Upper lobe of right lung (tissue), 1 donor: ENCODE measurements at places on chromosomes 1 and 21. TPM values are rescaled to one million over a fixed set of nuclear protein-coding genes. Genes with fewer than 3 reads are reported as not detected.

DNA sequence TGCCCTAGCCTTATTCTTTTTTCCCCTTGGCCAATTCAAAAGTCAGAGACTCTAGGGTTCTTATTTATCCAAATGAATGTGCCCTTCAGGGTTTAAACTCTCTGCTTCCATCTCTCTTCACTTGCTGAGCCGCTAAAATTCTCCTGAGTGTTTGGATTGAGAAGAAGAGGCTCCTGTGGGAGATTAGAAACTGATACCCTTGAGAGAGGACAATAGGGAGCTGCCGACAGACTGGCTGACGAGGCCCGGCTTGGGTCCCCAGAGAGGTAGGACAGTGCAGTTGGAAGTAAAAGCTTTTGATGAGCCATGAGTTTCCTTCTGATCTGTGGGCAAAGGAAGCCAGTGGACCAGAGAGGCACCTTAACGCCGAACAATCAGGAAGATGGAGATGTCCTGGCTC lies 41.3 kb upstream of the UBE2U start:
- DNase-seq: no peak

Gene AJAP1
- 0.52 TPM for total RNA-seq

Gene CLIC6
- 12.3 TPM for total RNA-seq

DNA sequence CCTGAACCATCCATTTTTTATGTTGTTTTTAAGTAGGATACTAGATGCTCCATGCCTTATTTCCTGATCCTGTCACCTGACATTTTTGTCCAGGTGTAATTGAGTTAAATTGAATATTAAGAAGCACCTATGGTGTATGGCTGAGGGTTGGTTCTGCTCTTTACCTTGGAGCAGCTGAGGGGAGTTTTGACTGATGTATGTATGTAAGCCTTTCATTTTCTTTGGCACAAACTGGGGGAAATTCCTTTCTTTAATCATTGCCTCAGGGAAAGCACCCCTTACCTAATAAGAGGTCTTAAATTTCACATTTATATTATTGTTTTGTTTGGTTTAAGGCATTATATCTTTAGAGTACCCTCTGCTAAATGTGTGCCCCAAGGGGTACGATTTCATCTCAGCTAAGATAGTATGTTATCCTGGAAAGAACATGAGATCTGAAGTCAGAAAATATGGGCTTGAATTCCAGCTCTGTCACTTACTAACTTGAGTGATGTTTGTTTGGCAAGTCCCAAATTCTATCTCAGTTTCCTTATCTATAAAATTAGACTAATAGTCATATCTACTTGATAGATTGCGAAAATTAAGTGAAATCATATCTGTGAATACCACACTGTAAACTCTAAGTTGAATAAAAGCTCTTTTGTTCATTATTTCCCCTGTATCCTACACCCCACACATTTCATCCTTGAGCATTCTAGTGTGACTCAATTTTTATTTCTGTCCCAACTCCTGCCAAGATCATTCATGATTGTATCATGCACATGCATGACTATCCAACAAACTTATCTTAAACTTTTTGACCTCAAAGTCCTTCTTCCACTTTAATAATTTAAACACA lies 57.7 kb upstream of the NUF2 start:
- DNase-seq: no peak

Gene AIRE
- total RNA-seq: not detected

DNA sequence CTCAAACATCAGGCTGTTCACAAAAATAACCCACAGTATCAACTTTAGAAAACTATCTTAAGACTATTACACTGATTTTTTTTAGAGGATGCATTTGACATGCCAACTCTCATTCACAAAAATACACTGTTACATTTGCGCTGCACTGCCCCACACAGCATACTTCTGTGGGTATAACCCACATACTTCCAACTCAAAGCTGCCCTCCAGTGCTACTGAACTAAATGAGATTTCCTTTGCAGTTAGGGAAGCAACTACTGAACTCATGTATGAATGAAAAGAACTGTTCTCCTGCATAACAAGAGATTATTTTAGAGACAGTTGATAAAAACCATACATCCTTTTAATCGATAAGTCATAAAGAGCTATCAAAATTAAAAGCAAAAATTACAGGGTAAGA lies 25.8 kb upstream of the GADD45A start:
- no peak for DNase-seq

DNA sequence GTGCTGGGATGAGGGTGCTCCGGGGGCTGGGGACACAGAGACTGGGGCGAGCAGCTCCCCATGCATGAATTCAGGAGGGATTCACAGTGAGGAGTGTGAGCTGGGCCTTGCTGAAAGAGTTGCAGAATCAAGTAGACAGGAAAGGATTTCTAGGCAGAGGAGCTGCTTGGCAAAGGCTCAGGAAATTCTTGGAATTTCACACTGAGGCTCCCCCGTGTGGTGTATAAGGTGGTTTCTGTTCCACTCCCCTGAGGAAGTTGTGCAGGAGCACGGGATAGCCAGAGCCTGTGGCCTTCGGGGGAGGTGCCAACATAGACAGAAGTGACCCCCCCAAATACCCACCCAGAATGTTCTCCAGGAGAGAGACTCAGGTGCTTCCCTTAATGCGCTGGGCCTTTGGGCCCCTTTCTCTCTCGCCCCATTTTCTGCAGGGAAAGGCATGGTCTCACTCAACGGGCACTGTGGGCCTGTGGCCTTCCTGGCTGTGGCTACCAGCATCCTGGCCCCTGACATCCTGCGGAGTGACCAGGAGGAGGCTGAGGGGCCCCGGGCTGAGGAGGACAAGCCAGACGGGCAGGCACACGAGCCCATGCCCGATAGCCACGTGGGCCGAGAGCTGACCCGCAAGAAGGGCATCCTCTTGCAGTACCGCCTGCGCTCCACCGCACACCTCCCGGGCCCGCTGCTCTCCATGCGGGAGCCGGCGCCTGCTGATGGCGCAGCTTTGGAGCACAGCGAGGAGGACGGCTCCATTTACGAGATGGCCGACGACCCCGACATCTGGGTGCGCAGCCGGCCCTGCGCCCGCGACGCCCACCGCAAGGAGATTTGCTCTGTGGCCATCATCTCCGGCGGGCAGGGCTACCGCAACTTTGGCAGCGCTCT lies 58.5 kb upstream of the ACTL8 start:
- no peak for DNase-seq

DNA sequence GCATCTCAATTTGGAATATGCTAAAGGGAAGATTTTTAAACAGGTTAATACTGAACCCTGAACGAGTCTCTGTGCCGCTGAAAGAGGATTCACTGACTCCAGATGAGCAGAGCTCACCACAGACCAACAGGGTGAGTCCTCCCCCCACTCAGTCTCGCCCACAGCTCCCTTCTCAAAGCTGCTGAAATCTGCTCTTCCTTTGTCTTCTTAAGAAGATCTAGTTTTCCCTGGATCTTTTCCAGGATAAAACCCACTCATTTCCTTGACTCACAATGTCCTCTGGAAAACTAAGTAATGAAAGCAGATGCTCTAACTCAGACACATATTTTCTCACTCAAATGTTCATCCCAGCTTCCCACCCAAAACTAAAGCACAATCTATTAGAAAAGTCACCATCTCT lies 447.0 kb upstream of the PKN2 start:
- no peak for DNase-seq

DNA sequence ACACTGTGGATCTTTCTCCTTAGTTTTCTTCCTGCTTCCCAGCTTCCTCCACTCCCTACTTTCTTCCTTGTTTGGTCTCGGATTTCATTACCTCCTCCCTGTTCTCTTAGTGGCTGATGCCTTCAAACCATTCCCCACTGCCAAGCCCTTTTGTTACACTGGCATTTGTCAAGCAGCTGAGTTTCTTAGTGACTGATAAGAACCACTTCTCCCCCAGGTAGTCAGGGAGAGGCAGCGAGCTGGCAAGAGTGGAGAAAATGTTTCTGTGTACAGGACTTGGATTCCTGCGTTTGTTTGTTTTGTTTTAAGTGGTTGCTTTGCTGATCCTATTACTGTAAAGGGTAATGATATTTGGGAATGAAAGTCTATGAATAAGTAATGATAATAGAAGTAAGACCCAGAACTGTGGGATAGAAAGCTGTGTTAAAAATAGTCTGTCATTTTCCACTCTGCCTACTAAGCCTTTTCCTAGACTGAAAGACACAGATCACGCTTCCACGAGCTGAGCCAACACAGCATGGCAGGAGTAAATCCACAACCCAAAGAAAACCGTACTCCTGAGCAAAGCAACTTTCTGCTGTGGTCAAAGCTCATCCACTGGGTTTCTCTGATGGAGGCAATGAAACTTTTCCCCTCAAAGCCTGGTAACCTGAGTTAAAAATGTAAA lies 10.1 kb upstream of the SERTAD4 start:
- no peak for DNase-seq

DNA sequence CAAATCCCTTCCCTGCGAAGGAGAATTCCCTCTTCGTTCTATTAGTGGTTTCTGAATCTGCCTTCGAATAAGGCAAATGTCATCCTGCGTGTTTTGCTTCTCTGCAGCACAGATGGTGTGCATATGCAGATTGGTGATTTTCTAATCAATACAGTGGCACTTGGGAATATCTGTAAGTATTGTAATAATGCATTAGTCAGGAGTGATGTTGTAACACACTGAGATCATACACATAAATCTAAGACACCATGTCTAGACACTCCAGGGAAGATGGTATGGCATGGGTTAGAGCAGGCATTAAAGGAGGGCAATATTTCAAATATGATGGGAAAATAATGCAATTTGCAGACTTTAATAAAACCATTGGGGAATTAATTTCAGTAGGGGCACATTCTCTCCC lies 513.2 kb upstream of the PTBP2 start:
- no peak for DNase-seq

DNA sequence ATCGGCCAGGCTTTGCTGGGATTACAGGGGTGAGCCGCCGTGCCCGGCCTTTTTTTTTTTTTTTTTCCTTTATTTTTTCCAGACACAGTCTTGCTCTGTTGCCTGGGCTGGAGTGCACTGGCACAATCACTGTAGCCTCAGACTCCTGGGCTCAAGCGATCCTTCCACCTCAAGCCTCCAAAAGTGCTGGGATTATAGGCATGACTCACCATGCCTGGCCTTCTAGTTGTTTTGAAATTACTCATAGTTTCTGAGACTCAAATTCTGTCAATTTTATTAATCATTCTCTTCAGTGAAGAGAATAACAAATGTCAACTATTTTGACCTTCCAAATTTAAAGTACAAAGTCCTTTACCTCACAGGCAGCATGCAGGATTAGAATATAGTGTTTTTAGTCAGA lies 374.5 kb downstream of the PLA2G4A start:
- no peak for DNase-seq

GRCh38 chr21:38820471-38821239 lies 14.9 kb downstream of the ETS2 start:
- peak; percentile 87 for DNase-seq

Gene S100A4
- 377 TPM for total RNA-seq

GRCh38 chr1:41901551-41901950 lies 17.2 kb downstream of the HIVEP3 start:
- no peak for DNase-seq

- DNase-seq: no peak
These were observed 1.5 kb downstream of the SETDB1 start for GRCh38 chr1:150927624-150928023.

Gene OPTC
- not detected for total RNA-seq

DNA sequence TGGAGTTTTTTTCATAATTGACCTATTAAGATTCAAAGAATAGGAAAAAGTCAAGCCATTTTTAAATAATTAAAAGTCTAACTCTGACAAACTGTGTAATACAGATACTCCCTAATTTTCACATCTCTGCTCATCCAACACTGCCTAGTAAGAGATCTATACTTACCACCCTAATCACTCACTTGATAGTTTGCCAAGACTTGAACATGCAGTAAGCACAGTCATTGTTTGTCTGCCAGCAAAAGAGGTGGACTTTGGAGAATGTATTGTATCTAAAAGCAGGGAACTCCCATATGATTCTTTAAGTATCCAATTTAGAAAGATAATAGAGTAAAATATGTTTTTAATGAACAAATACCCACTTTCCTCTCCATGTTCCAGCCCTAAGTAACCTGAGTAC lies 15.5 kb downstream of the TMEM59 start:
- no peak for DNase-seq

Gene AMY2B
- total RNA-seq: 25.4 TPM

Gene EPHA2
- 44.8 TPM for total RNA-seq

GRCh38 chr1:30362603-30362990 lies 360.8 kb downstream of the MATN1 start:
- DNase-seq: no peak

- no peak for DNase-seq
These were observed 356.2 kb downstream of the KCTD3 start for GRCh38 chr1:215923129-215923824.

DNA sequence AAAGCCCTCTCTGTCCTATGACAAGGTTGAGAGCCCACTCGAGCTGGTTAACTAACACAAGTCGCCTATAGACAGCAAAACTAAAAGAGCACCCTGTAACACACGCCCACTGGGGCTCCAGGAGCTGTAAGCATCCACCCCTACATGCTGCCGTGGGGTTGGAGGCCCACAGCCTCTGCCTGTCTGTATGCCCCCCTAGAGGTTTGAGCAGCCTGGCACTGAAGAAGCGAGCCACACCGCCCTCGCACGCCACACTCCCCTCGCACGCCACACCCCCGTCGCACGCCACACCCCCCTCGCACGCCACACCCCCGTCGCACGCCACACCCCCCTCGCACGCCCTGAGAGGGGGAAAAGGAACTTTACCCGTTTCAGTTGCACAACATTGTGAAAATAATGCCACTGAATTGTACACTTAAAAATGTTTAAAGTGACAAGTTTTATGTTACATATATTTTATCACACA lies 13.2 kb upstream of the HMGCL start:
- DNase-seq: peak; percentile 88

Gene FMOD
- 45.1 TPM for total RNA-seq

Gene GRIK3
- total RNA-seq: not detected

- DNase-seq: no peak
These were observed 1557.4 kb downstream of the PLA2G4A start for GRCh38 chr1:188386161-188386560.

Gene EDARADD
- total RNA-seq: 0.78 TPM

Gene USH2A
- total RNA-seq: not detected

DNA sequence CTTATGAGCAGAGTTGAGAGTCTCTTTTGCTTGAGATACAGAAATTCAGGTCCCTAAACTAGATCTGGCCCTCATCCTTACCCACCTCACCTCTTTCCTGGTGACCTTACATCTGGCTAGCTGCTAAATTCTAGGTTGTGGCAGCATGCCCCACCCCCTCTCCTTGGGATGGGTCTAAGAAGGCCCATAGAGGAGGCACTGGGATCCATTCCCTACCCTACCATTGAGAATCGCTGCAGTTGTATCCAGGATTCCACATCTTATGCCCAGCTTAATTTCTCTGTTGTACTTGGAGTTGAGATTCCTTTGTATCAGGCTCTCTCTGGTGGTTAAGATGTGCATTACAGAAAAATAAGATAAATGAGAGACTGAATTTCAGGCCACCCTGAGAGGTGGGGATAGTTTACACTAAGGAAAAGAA lies 9.5 kb upstream of the TMEM39B start:
- DNase-seq: no peak

DNA sequence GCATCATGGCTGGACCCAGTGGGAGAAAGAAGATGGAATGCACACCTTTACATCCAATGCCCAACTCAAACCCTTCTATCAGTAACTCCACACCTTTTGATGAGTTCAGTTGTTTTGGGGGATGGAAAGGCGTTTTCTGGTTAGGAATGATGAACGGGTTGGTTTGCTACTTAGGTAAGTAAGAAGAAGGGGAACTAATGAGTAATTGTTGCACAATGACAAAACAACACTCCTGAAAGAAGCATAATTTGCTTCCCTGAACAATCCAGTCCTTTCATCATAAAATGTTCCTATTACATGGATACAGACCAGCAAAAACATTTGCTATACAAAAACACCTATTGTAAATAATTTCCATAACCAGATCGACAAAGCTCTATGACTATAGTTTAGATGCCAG lies 35.9 kb upstream of the NFIA start:
- no peak for DNase-seq
